ENCODE measurements at places on chromosomes 16 and 17.

GRCh38 chr17:67105213-67105612 lies 60.9 kb downstream of the CACNG1 start:
- DNase-seq: no peak

DNA sequence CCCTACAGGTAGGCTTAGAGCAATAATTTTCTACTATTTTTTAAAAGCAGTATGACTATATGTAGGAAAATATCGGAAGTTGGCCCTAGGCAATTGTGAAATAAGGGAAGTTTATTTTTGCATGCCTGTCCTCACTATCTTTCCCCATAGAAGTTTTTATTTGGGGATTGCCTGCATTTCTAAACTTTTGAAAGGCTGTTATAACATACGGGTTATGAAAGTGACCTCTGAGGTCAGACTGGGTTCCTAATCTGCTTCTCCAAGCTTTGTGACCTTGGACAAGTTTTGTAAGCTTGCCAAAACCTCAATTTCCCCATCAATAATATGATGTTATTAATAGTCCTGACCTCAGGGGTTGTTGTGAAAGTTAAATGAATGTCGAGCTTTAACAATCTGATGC lies 67.1 kb downstream of the ARHGAP44 start:
- no peak for DNase-seq

DNA sequence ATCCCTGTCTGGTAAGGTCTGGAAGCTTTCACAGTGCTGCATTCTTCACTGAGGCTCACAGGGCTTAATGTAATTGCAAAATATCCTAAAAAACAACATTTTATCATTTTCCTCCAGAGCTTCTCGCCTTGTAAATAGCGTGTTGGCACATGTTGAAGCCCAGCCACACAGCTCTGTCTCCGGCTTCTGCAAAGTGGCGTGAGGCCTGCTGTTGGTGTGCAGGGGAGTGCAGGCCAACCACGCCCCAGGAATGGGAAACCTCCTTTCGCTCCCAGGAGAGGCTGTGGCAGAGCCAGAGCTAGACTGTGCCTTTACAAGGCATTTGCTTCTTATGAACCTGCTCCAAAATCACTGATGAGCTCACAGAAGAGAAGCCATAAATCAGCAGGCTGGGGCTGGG lies 248.2 kb upstream of the MAF start:
- no peak for DNase-seq

DNA sequence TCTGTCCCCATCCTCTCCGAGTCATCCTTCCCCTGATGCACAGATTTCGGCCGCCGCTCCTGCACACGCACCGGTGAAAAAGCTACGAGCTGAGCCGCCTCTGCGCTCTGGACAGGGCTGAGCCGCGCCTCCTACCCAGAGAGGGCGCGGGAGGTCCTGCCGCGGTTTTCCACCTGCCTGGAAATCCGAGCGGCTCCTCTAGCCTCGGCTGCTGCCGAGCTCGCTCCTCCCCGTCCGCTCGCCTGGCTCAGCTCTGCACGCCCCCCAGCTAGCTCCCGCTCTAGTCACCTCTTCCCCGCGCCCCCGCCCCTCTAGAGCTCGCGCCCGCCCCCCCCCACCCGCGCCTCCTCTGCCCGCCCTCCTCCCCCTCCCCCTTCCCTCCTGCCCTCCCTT lies 198 bp upstream of the SHISA9 start:
- no peak for DNase-seq

GRCh38 chr17:27542841-27543463 lies 86.7 kb downstream of the KSR1 start:
- DNase-seq: no peak

DNA sequence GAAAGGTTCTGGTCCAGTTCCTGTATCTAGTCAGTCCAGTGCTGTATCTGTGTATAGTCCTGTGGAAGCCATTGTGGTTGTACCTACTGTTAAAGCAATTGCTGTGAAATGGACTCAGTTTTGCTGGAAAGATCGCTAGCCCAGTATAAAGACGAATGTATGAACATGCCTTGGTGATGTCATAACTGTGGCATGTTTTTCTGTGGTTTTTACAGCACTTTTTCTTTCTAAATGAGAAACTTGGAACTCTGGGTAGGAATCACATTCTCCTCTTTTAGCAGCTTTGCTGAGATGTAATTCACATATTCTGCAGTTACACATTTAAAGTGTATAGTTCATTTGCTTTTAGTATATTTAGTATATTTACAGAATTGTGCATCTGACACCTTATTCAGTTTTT lies 58.1 kb downstream of the MAP2K4 start:
- no peak for DNase-seq

DNA sequence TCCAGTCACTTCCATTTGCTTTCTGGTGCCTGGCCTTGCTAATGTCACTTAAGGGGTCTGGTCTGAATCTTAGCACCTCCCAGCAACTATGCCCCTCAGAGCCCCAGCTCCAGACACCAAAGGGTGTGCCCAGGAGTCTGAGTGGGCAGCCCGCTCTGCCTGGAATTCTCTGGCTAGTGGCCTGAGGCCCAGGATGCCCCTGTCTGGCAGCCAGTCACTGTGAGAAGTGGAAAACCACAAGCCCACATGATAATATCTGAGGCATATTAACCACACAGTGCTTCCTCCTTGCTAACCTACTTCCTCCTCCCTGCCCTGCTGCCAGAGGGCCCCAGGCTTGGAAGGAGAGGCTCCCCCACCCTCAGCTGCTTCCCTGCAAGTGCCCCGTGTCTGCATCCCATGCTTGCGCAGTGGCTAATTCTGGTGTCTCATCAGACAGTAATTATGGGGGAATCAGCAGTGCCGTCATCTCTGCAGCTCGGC lies 14.0 kb downstream of the SRCIN1 start:
- DNase-seq: no peak

- no peak for DNase-seq
Observed at GRCh38 chr16:80147026-80147655, 393.7 kb upstream of the DYNLRB2 start.

DNA sequence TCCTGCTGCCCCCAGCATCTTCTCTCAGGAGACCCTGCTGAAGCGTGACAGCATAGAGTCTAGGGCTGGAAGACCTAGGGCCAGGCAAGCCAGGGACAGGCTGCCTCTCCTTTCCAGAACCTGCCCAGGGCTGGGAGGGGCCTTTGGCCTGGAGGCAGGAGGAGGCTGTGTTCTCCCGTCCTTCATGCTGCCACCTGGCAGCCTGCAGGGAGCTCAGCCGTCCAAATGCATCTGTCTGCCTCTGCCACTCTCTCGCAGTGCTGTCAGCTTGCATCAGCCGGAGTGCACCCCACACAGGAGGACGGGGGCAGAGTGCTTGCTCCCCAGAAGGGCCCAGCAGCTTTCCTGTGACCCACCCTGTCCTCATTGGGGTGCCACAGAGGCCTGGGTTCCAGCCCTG lies 31.3 kb downstream of the ARHGAP23 start:
- DNase-seq: no peak

DNA sequence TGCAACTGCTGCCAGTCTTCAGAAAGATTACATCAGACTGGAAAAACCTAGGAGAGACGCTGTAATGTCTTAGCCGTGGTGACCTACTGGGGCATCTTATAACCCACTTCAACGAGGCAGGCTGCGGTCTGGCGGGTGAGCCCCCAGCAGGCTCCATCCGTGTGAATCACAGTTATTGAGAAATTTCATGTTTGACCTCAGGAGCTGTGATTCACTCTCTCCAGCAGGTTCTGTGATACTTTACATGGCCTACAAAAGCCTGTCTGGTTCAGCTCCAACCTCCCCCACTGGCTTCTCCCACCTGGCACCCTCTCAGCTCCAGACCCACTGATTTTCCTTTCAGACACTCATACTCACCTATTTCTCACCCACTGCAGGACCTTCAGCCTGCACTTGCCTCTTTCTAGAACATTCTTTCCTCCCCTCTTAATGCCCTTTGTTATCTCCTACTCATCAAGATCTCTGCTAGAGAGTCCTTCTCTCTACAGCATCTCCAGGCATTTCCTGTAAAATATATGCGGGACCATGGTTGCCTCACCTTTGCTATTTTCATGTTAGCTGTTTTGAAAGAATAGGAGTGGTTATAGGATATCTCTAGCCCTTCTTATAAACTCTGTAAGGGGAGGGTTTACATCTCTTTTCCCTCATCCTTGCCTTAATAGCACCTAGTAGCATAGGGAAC lies 227.9 kb downstream of the MAF start:
- no peak for DNase-seq

DNA sequence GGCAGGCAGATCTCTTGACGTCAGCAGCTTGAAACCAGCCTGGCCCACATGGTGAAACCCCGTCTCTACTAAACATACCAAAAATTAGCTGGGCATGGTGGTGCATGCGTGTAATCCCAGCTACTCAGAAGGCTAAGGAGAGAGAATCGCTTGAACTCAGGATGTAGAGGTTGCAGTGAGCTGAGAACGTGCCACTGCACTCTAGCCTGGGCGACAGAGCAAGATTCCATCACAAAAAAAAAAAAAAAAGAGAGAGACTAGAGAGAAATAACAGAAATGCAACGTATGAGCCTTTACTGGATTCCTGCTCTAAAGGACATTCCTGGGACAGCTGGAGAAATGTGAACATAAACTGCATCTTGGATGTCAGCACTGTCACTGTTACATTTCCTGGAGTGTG lies 10.8 kb downstream of the IFT140 start:
- no peak for DNase-seq

GRCh38 chr16:11964761-11965551 lies at the start of gene TNFRSF17:
Gene TNFRSF17, plus strand, starts transcription at chr16:11965210. Its CDS starts 115 bp downstream, at chr16:11965325.
- DNase-seq: no peak

GRCh38 chr17:57484826-57485565 lies 228.7 kb downstream of the MSI2 start:
- DNase-seq: no peak

DNA sequence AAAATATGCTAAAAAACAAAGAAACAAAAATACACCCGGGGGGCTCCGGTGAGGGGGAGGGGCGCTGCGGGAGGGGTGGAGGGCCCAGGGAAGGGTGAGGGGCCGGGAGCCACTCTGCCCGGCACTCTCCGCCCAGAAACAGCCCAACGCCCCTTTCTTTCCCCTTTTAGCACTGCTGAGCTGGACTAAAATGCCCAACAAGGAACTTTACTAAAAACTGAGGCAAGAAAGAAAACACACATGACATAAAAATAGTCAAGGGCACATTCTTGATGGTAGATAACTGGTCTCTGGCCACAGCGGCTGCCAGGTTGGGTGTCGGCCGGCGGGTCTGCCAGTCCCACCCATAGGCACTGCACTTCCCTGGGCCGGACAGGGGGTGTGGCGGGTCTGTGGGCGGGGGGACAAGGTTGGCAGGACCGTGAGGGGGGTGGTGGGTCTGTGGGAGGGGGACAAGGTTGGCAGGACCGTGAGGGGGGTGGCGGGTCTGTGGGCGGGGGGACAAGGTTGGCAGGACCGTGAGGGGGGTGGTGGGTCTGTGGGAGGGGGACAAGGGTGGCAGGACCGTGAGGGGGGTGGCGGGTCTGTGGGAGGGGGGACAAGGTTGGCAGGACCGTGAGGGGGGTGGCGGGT lies 20.9 kb downstream of the METRNL start:
- no peak for DNase-seq

DNA sequence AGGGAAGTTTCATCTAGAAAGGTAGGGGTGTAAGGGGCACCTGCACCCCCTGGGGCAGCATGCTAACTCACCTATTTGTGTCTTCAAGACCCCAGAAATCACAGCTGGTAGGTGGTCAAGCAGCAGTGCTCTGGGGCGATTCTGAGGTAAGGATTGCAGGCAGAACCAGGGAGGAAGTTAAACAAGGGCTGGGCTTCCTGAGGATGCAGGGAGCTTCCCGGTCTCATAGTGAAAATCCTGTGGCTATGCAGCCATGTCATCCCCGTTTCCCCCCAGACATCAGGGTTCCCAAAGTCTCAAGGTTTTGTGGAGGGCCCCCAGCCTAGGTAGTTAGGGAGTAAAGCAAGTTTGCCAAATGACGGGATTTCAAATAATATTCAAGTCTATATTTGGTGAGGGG lies 78.5 kb downstream of the C16orf78 start:
- no peak for DNase-seq

- no peak for DNase-seq
Observed at GRCh38 chr17:16573466-16573865, 4.5 kb upstream of the ZNF287 start.

- DNase-seq: no peak
Observed at GRCh38 chr17:80380555-80381002, 34.4 kb upstream of the ENDOV start.

- no peak for DNase-seq
Observed at GRCh38 chr16:87483481-87483880, 9.3 kb downstream of the ZCCHC14 start.

GRCh38 chr17:47841488-47842291 lies 617 bp upstream of the SCRN2 start:
- no peak for DNase-seq

GRCh38 chr17:65064452-65065019 lies 8.0 kb upstream of the GNA13 start:
- DNase-seq: no peak

- DNase-seq: no peak
Observed at GRCh38 chr17:42243493-42243982, 32.7 kb downstream of the STAT5B start.

DNA sequence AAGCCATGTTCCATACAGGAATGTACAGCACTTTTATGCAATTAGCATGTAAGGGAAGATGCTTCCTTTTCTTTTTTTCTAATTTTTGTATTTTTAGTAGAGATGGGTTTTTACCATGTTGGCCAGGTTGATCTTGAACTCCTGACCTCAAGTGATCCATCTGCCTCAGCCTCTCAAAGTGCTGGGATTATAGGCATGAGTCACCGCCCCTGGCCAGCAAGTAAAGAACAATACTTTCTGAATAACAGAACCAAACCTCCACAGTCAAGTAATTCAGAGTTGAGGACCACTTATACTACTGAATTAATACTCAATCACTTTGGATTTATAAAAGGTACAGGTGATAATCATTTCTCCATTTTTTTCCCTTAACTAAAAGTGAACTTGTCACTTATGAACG lies 13.0 kb downstream of the C16orf87 start:
- no peak for DNase-seq

DNA sequence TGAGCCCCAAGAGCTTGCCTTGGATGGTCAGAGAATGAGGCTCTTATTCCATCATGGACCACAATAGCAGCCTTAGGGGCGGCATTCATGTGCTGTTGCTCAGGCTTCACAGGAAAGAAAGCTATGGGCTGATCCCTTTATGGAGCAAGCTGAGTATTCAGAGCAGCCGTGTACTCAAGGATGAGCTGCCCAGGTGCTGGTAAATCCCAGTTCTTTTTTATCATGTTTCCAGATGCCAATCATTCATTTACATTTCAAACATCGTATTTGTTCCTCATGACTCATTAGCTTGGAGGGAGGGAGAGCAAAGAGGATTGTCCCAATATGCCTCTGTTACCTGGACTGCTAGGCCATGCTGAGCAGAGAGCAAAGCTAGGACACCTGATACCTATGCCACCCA lies 475.7 kb downstream of the SHISA9 start:
- no peak for DNase-seq
